Endothelial cell of umbilical vein (primary cell): ENCODE measurements at places on chromosomes 7 and 10. TPM values are rescaled to one million over a fixed set of nuclear protein-coding genes. Genes with fewer than 3 reads are reported as not detected.

The AMPH gene
- total RNA-seq = 8.0 and 9.2 TPM in 2 replicates

The CNNM1 gene
- total RNA-seq = not detected in 2 replicates

The CYP2C8 gene
- not detected in 2 replicates for total RNA-seq

DNA sequence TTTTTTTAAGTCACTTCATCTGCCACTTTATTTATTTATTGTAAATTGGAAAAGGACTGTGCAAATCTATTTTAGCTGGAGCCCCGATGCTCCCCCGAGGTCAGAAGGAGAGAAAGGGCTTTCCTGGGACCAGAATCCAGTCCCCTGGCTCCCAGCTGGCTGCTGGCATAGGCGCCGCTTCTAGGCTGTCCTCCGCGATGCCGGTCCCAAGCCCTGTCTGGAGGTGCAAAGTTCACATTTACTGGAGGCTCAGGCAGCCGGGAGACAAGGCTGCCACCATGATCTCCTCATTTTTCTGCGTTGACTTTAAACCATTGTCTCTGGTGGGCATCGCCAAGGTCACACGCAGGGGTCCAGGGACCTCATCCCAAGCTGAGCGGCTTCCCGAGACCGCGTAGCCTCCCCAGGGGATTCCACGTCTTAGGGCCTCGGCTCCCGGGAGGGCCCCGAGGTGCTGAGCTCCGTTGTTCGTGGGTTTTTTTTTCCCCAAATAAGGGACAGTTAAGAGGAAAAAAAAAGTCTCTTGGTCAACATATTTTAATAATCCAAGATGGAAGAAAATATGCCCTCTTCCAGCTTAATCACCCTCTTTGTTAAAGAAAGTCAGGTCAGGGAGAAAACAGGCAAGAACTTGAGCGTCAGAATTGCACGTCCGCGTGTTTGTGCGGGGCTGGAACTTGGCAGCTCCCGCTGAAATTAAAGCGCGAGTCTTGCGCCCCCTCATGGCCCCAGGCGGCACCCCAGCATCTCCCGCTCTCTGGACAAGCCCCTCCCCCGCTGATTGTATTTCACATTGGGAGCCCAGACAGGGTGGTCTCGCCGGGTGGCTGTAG, 11.9 kb downstream of the RGR start:
- DNase-seq = peak; percentile 46

- DNase-seq = no peak
Measured at GRCh38 chr10:79502561-79503309, 9.6 kb upstream of the EIF5AL1 start.

- DNase-seq = no peak
Measured at GRCh38 chr10:19611775-19612174, 204.5 kb upstream of the PLXDC2 start.

GRCh38 chr10:103575416-103576075, 82.0 kb downstream of the NEURL1 start:
- no peak for DNase-seq
